ENCODE measurements at places on chromosomes 2 and 18. TPM values are rescaled to one million over a fixed set of nuclear protein-coding genes. Genes with fewer than 3 reads are reported as not detected.

Gene ATF2
- 57.9 TPM for total RNA-seq

Gene SULT1C3
- 0.23 TPM for total RNA-seq

Gene CCDC138
- total RNA-seq = 4.9 TPM

Gene TFCP2L1
- total RNA-seq = 73.0 TPM

Gene PLCD4
- total RNA-seq = 0.49 TPM

DNA sequence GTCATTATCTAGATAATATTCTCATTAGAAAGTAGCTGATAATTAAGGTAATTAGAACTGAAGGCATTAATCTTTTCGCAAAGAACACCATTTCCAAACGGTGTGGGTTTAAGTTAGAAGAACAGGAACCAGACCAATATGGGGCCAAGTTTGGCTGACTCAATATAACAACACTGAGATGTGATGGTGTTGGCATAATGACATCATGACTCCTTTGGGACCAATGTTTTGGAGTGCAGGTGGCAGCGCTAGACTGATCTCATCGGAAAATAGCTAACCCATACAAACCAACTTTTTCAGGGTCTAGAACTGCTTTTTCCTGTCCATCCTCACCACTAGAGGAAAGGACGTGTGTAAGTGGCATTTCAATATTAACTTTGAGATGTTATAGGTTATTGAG lies 1171.7 kb upstream of the ZEB2 start:
- DNase-seq = no peak

DNA sequence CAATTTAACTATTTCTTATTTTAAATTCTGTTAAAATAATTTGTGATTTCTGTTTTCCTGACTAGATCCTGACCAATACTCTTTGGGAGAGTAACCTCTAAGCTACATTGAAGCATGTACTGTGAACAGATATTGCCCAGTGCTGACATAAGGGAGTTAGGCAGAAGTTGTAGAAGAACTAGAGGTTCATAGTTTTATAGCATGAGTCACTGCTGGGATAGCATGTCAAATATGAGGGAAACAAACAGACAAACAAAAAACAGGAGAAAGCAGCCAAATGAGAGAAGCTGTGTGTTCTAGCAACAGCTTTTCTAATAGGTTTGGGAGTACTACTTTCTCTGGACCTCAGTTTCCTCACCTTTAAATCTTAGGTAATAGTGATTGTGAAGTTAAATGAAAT lies 72.4 kb downstream of the CERS6 start:
- DNase-seq = no peak

- DNase-seq = no peak
These were observed 271.3 kb downstream of the KCNS3 start for GRCh38 chr2:18149660-18150246.

- DNase-seq = peak; percentile 25
These were observed 271.8 kb downstream of the NEDD4L start for GRCh38 chr18:58315739-58316215.

- no peak for DNase-seq
These were observed 32.2 kb downstream of the IKZF2 start for GRCh38 chr2:213119061-213119809.

GRCh38 chr2:7595206-7595605 lies 678.0 kb downstream of the RNF144A start:
- DNase-seq = no peak

All from mucosa of gallbladder (tissue), 1 donor.